ENCODE measurements at places on chromosomes 11 and 22.

DNA sequence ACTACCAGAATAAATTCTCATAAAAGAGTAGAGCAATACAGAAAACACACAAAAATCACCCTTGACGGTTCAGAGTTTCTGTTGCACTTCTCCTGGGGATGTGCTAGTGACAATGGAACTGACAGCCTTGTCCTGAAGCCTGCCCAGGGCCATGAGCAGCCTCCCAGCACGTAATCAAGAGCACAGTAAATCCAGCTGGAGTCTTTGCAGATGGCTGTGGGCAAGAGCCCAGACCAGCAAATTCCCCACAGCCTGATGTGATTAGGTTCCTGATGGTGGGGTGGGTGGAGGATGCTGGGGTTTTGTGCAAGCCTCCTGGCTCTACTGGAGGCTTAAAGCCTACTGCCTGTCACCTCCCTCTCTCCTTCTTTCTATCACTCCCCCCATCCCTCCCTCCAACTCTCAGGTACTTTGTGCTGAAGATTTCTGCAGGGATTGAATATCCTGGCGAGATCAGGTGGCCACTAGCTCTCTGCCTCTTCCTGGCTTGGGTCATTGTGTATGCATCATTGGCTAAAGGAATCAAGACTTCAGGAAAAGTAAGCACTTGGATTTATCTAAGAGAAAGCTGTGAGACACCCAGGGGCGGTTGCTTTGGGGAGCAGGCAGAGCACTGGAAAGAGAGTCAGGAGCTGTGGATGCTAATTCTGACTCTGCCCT is 18.1 kb downstream of the SLC6A5 start:
- no peak for DNase-seq

- no peak for DNase-seq
These were observed 30.6 kb upstream of the RFPL3 start for GRCh38 chr22:32327066-32327465.

- DNase-seq, result no peak
These were observed 67.8 kb downstream of the NECTIN1 start for GRCh38 chr11:119661226-119661625.

- no peak for DNase-seq
These were observed 250.3 kb downstream of the GRM5 start for GRCh38 chr11:88815505-88815904.

DNA sequence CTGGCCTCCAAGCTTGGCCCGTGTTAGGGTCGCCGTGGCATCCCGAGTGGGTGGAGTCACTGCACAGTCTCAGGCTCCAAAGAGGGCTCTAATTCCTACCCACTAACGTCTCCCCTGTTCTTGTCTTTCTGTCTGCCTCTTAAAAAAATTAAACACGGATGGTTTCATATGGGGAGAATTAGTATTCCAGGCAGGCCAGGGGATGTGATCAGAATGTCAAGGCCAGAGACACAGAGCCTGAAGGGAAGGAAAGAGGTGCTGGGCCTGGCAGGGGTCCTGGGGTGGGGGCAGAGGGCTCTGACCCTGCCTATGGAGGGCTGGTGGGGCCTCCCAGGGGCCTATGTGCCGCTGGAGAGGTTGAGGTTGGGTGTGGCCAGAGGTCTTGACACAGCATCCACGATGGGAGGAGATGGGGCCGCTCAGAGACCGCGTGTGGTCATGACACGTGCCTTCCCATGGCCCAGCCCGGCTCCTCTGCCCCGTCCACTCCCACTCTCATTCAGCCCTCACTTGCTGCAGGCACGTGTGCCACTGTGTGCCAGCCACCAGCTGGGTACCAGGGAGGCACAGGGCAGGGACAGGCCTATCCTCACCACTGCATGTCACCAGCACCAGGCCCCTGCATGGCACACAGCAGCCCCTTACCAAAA is 56.5 kb downstream of the FLRT1 start:
- DNase-seq, result no peak

- DNase-seq, result no peak
These were observed 57.1 kb upstream of the TBCEL start for GRCh38 chr11:120966840-120967239.

DNA sequence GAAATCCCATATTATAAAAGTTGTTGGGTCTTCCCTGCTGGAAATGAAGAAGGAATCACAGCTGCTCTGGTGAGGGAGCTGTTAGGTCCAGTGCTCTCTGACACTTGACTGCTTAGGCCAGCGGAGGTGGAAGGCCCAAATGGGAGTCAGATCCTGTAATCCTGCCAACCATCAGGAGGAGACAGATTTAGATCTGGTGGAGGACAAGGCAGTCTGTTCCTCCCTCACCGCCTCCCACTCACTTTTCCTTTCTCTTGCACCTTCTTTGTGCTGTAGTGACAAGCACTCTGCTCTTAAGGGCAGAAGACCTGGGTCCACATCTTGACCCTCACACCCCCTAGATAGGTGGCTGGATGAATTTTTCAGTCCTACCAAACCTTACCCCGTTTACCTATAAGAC is 59.7 kb upstream of the CHST1 start:
- DNase-seq, result no peak

- DNase-seq, result no peak
These were observed 70.3 kb downstream of the MAML2 start for GRCh38 chr11:96272529-96273222.

DNA sequence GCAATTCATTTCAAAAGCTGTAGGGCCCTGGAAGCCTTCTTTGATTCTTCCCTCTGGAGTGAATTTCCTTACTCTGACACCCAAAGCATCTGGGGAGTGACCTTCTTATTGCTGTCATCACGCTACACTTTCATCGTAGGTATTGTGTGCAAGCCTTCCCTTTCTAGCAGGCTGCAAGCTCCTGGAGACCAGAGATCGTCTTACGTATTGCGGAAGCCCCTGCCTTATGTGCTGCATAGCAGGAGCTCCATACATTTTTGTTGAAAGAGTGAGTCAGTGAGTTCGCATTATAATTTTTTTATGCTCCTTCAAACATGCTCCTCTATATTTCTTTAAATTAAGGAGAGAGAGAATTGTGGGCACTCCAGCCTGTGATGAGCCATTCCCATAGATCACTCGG is 21.2 kb upstream of the TMEM218 start:
- no peak for DNase-seq

DNA sequence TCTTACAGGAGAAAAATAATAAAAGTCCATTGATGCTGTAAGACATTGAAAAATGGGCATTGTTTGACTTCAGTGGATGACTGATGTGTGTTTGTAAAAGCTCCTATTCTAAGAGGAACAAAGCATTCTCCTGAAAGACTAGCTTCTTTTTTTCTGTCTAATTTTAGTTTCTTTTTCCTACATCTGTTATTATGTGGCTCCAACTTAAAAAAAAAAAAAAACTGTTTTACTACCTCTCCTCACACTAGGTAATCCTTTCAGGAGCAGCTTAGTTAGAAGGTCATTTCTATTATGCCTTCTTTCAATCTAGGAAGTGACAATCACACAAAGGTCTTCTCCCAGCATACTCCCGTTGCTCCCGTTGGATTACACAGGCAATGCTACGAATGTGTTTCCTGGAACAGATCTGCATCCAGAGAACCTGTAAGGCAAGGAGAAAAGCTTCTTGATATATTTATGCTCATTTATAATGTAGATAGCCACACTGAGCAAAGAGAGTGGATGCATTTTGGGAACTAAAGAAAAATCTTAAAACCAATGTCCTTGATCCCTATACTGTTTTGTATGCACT is 595.1 kb upstream of the CCDC179 start:
- DNase-seq, result no peak

- DNase-seq, result no peak
These were observed at the start of gene BSX for GRCh38 chr11:122981388-122982264. TSS of gene BSX (minus strand) at chr11:122981834. CDS start at chr11:122981671, 163 bp downstream.

DNA sequence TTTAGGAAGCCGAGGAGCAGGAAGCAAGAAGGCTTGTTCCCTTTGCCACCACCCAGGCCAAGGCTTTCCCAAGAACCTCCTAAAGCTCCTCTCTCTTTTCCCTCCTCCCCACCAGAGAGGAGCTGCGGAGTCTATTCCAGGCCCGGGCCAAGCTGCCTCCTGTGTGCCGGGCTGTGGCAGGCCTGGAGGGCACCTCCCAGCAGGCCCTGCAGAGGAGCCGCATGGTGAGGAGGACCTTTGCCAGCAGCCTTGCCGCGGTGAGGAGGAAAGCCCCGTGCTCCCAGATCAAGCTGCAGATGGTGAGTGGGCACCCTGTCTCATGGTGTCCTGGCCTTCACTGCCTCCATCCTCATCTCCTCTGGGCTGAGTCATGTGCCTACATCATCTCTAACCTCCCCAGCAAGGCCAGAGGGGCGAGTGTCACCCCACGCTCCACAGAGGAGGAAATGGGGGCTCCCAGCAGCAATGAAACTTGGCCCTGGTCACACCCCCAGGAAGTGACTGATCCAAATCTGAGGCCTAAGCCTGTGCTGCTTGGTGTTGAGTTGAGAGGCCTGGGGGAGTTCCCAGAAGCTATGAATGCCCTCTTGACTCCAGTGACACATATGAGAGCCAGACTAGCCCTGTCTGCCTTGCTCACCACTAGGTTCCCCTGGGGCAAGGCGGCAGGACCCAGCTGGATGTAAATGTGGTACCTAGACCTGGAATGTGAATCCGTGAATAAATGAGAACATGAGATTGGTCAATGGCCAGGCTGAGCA is 104.2 kb downstream of the MYO18B start:
- DNase-seq, result no peak

DNA sequence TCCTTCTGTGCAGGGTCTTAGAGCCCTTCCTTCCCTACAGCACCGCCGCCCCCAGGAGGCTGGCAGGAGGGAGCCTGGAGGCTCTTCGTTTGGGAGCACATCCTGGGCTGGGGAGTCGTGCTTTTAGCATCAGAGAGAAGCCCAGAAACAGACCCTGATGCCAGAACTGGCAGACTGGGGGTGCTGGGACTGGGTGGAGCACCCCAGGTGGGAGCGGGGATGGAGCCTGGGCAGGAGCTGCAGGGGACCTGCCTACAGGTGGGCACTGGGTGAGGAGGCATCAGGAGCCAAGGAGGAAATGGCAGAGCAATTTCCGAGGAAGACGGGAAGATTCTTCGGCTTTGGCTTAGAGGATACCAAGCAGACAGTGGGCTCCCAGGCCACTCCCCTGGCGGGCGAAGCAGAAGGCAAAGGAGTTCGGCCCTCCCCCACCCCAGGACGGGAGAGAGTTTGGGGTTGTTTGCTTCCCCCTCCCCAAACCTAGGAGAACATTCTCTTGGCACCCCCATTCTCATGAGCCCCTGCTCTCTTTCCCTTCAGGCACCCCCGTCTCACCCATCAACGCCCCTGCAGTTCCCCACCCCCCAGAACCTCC is 1.1 kb downstream of the SYT7 start:
- DNase-seq, result no peak

- DNase-seq, result no peak
These were observed 34.2 kb upstream of the NRIP3 start for GRCh38 chr11:9037963-9038362.

GRCh38 chr11:66749091-66749490 is 20.1 kb upstream of the SPTBN2 start:
- DNase-seq, result no peak

- no peak for DNase-seq
These were observed 14.8 kb upstream of the CARD10 start for GRCh38 chr22:37533995-37534394.

DNA sequence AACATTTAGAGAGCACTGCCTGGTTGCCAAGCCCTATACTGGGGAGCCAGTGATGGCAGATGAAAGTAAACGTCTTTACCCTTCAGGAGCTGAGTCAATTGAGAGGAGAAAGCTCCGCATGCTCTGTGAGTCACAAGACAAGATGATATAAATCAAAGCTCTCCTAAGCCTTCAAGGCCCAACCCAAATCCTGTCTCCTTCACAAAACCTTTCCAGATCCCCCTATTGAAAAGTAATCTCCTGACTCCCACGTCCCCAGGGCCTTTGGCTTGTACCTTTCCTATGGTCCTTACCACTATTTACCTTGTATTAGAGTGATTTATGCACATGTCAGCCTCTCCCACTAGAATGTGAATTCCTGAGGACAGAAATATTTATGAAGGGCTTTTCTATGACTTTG is 230.1 kb upstream of the TENM4 start:
- no peak for DNase-seq

DNA sequence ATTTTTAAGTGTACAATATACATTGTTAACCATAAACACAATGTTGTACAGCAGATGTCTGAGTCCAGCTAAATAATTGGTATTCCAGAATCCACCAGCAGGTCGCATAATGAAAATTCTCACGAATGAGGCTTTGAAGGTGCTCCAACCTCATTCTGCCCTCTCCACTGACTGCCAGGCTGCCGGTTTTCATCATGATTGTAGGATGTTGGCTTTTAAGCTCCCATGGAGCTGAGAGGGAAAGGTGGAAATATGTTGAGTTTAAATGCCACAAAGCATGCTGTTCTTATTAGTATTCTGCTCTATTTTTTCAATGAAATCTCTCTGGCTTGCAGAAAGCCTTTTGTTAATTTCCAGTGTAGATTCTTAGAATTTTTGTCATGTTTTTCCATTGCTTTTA is 337.2 kb upstream of the DDI1 start:
- DNase-seq, result no peak

GRCh38 chr11:72630104-72630852 is 43.9 kb downstream of the PDE2A start:
- no peak for DNase-seq

GRCh38 chr11:16779436-16779835 is 41.0 kb downstream of the C11orf58 start:
- DNase-seq, result no peak

GRCh38 chr11:32079553-32079952 is 11.3 kb upstream of the RCN1 start:
- no peak for DNase-seq

GRCh38 chr11:61955422-61956135 is 5.4 kb downstream of the BEST1 start:
- no peak for DNase-seq

DNA sequence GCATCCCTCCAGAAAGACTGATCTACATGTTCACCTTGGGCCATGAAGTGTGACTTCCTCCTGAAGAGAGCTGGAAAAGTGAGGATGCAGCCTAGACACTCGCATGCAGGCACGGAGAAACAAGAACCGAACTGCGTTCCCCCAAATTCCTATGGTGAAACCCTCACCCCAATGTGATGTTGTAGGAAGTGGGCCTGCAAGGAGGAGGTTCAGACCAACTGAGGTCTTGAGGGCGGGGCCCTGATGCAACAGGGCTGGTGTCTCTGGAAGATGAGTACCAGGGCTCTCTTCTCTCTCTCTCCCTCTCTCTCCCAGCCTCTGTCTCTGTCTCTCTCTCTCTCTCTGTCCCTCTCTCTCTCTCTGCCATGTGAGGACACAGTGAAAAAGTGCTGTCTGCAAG is 501.1 kb downstream of the BRD1 start:
- no peak for DNase-seq

DNA sequence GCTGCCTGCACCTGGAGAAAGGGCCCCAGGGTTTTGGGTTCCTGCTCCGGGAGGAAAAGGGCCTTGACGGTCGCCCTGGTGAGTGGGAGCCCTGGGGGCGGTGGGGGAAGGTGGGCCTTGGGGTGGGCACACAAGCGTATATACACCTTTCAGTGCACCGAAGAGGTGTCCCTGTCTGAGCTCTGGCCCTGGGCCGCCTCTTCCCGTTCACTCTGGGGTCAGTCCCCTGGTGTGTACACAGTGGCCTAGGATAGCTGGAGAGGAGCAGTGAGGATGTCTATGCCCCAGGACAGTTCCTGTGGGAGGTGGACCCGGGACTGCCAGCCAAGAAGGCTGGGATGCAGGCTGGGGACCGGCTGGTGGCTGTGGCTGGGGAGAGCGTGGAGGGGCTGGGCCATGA is 2.8 kb downstream of the NHERF4 start:
- no peak for DNase-seq

All from GM12864 (cell line).